ENCODE measurements at places on chromosomes 4 and X.

DNA sequence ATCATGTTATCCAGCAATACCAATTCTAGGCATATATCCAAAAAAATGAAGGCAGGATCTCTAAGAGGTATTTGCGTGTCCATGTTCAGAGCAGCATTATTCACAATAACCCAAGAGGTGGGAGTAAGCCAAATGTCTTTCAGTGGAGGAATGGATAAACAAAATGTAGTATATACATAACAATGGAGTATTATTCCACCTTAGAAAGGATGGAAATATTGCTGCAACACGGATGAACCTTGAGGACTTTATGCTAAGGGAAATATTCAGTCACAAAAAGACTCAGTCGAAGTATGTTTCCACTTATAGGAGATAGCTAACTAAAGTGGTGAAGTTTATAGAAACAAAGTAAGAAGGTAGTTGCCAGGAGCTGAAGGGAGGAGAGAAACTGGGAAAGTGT is 74.3 kb downstream of the LARP1B start:
- DNase-seq, result no peak

GRCh38 chr4:124152132-124152531 is 560.4 kb downstream of the ANKRD50 start:
- DNase-seq, result no peak

- no peak for DNase-seq
Measured at GRCh38 chr4:77044461-77045150, 31.2 kb downstream of the CCNI start.

DNA sequence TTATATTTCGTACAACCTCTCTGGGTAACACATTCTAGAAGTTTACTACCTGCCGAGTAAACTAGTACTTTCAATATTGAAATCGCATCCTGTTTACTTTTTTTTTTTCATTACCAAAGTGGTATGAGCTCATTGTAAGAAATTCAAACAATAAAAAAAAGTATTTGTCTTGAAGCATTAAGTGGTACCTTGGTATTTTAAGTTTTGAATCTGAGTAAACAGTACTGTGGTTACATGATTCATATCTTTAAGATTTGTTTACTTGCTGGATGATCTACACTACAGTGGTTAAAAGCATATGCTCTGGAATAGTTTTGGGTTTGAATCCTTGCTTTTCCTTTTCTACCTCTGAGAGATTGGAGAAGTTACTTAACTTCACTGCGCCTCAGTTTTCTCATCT is 3.8 kb upstream of the MMGT1 start:
- DNase-seq, result no peak

DNA sequence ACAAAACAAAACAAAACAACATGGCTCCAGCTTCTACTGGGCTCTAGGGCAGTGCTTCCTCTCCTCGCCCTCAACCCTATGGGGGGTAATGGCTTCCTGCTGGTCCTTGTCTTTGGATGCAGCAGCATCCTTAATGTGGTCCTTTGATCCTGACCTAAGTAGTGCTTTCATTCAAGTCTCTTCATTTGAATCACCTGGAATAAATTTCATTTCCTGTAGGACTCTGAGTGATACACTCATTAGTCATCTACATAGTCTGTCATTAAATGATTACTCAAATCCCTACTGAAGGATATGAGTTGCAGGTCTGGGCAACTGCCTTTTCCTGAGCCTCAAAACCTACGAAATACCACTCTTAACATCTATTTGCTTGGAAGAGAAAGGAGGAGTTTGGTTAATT is 54.5 kb downstream of the RHOH start:
- no peak for DNase-seq

DNA sequence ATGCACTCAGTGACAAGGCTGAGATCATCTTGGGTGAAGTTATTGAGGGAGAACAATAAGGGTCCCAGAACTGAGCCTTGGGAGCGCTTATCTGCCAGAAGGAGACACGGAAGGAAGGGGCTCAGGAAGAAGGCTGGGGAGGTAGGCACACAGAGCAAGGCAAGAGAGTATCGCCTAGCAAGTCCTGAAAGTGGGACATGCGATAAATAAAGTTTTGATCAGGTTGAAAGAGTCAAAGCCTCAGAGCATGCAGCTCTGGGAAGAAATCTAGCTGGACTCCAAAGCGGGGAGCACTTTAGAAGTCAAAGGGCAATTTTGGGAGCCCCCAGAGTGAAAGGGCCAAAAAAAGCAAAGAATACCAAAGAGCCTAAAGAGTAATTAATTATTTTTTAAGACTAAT is 17.7 kb upstream of the ANXA3 start:
- DNase-seq, result no peak

- no peak for DNase-seq
Measured at GRCh38 chrX:31555506-31555905, 483.7 kb upstream of the FTHL17 start.

- DNase-seq, result no peak
Measured at GRCh38 chrX:72094894-72095293, 36.8 kb downstream of the RTL5 start.

DNA sequence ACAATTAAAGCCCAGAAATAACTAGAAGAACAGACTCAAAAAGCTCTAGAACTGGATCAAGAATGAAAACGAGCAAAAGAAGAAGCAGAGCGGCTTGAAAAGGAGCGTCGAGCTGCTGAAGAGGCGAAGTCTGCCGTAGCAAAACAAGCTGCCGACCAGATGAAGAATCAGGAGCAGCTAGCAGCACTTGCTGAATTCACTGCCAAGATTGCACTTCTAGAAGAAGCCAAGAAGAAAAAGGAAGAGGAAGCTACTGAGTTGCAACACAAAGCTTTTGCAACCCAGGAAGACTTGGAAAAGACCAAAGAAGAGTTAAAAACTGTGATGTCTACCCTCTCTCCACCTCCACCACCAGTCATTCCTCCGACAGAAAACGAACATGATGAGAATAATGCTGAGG is 56.1 kb upstream of the PPP4R3C start:
- DNase-seq, result no peak
